ENCODE measurements at places on chromosomes 7 and 10. TPM values are rescaled to one million over a fixed set of nuclear protein-coding genes. Genes with fewer than 3 reads are reported as not detected.

- DNase-seq: no peak
These were observed 308.8 kb upstream of the ZNF32 start for GRCh38 chr10:43957267-43958070.

DNA sequence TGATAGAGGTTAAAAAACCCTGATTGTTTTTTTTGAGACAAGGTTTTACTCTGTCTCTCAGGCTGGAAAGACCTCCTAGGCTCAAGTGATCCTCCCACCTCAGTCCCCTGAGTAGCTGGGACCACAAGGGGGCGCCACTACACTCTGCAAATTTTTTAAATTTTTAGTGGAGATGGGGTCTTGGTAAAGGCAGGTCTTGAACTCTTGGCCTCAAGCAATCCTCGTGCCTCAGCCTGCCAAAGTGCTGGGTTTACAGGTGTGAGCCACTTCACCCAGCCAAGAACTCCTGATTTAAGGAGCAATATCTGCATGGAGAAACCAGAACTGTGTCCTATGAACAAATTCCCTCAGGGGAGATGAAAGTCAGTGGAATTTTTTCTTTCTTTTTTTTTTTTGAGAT is 7.3 kb upstream of the KLHDC10 start:
- DNase-seq: peak; percentile 69

- DNase-seq: no peak
These were observed 18.8 kb downstream of the TMEM196 start for GRCh38 chr7:19754521-19755116.

GRCh38 chr7:112206991-112207592 is 597 bp downstream of the ZNF277 start:
- DNase-seq: no peak

DNA sequence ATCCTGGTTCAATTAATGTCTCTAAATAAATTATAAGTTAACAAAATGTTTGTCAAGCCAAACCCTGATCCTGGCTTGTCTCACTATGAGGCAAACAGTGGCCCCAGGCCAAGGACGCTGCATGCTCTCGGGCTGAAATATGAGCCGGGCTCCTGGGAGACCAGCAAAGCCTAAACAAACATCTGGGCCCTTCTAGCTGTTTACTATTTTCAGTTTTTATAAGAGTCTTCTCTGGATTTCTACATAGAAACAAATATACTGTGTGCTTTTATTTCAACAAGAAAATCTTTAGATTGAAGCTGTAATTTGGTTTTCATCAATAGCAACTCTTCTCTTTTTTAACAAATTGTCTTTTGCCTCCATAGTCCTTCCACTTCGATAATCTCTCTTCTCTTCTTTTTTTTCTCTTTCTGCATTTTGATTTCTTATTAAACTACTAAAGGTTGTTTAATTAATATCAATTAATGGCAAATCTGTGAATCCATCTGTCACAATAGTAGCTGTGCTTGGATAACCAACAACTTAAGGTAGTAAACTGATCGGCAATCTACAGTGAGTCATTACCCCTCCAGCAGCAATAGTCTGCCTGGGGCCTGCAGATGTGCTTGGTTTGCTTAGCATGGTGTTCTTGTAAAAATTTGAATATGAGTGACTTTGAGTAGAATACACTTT is 83.3 kb upstream of the DNAJC1 start:
- DNase-seq: peak; percentile 85

DNA sequence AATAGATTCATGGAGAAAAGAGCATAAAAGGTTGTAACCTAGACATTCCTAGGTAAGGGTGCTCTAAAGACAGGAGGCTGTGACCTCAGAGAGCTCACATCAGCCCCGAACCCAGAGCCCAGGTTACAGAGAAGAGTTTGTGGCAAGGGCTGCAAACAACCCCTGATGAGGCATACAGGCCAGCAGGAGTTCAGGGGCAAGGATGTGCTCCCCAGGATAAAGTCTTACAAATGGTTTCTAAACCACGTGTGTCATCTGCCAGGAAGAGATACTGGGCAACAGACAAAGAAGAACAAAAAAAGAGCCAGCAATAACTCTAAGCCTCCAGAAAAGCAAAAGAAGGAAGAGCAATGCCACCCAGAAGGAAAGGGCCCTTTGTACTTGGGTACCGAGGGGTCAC is 27.7 kb downstream of the NCAPG2 start:
- no peak for DNase-seq

DNA sequence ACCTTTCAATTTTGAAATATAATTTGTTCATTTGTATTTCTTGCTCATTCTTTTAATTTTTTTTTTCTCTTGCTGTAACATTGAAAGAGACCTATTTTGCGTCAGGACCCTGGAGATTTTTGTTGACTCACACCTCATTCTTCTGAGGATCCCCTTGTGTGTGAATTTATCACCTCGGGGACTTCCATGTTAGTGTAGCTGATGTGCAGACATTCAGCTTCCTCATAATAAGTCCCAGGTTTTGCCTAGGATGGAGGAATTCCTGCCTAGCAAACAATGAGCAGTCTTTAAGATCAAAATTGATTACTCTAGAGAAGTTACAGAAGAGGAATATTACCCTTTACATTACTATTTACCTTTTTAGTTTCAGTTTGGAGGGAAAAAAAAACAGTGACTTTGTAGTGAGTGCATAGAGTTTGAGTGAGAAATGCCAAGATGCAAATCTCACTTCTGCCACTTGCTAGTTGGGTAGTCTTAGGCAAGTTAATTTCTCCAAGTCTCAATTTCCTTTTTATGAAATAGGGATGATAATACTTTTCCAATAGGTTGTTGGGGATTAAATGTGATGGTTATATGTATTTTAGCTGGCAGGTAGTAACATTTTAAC is 14.3 kb downstream of the TES start:
- DNase-seq: no peak

DNA sequence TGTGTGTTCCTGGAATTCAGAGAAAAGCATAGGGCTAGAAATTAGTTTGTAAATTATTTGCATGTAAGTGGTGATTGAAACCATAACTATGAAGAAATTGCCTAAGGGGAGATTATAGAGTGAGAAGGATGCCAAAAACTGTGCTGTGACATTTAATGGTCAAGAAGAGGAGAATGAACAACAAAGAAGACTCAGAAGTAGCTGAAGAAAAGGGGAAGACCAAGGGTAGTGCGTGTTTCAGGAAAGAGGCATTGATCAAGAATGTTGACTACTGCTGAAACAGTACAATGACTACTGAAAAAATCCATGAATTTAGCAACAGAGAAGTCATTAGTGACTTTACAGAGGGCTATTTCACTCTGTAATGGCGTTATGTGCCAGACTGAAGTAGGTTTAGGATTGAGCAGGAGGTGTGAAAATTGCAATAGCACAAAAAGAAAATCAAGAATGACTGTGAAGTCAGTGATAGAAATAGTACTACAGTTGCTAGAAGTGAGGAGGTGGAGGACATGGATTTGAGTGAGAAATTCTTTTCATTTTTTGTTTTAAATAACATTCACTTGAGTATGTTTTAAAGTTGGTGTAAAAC is 28.9 kb upstream of the SAMD9L start:
- DNase-seq: no peak

DNA sequence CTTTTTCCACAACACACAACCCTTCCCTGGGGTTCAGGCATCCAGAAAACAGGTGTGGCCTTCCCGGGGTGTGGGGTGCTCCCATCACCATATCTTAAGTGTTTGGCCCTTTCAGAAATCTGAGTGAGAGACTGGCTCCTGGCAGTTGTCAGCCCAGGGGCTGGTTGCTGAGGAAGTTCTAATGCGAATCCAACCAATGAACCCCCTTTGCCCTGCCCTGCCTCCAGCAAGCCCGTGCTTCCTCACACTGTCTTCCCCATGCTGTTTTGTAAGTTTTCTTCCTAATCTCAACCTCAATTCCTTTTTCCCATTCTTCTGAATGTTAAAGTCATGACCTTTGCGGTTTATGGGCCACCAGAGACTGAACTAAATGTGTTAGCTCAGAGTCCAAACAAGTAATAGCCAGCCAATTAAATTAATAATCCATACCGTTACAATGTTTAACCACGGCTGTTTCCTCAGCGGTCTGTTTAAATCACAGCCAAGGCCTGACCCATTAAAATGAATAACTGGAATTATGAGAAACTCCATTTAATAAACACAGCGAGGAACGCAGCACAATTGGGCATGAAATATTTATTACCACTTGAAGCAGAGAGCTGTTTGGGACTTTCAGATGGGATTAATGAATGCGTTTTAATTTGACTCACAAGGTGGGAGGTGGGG is 90.9 kb upstream of the TCF7L2 start:
- no peak for DNase-seq

GRCh38 chr10:48926764-48927540 is 12.7 kb downstream of the LRRC18 start:
- DNase-seq: no peak

DNA sequence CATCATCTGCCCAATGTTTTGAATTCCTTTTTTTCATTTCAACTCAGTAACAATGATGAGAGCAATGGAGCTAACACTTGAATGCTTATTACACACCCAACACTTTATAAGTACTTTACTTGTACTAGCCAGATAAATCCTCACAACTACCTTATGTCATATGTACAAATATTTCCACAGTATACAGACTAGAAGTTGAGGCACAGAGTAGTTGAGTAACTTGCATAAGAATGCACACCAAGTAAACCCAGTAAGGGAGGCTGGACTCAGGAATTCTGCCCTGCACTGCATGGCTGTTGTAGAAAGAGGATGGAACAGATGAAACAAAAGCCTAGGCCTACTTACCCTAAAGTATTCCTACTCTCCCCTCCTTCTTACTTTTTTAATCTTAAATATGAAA is 15.8 kb downstream of the DPY19L1 start:
- DNase-seq: no peak

- DNase-seq: peak; percentile 75
These were observed 9.2 kb downstream of the BNIP3 start for GRCh38 chr10:131972474-131973071.

DNA sequence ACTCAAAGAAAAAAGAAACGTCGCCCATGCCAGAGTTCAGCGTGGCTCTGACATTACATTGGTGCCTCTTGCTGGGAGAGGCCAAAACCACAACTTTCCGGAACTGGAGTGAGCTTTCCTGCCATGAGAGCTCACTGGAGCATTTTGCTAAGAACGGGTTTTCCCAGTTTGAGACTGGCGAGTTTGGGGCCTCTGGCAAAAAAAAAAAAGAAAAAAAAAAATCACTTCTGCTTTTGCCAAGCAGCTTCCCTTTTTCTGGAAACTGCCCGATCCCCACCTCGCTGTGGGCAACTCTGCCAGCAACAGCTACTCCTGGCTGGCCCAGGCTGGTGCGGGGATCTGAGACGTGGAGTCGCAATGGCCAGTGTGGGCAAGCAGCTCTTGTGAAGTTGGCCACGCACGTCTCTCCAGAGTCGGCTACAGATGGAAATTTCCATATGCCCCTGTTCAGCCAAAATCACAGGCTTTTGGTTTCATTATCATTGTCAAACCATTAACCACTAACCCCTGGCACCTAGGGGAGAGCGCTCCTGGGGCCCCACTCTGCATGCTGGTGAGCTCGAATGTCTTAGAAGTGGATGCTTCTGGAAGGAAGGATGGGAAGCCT is 25.7 kb downstream of the PRKAG2 start:
- peak; percentile 76 for DNase-seq

GRCh38 chr7:27079234-27079975 is 16.4 kb downstream of the HOXA1 start:
- DNase-seq: no peak

GRCh38 chr7:44661233-44661632 is 54.8 kb downstream of the OGDH start:
- no peak for DNase-seq

- DNase-seq: no peak
These were observed 689.8 kb upstream of the NRP1 start for GRCh38 chr10:34024282-34024681.

- no peak for DNase-seq
These were observed 137.5 kb upstream of the LRRTM3 start for GRCh38 chr10:66788178-66788987.

DNA sequence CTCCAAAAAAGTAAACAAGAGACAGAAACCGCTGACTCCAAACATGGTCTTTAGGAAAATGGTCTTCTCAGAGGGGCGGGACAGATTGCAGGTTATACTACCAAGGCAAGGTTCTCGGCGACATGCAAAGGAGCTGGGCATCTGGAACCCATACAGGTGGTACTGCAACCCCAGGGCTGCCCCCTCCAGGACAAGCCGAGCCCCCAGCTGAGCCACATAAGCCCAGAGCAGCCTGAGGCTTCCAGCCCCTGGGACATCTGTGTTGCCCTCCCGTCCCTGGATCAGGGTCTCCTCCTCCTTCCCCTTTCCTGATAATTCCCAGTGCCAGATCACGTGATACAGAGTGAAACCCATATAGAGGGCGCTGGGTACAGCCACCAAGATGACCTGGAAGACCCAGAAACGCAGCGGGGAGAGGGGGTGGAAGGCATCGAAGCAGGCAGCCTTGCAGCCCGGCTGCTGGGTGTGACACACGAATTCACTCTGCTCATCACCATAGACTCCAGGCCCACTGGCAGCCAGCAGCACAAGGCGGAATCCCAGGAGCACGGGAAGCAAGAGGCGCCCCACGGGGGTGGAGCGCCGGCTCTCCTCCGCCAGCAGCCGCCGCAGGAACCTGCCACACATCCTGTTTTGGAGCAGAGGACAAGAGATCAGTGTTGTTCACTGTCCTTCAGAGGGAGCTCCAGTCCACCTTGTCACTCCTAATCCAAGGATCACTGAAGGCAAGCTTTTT is at the start of gene GJC3:
GJC3 (minus strand) TSS at position 627 of the 736 bp plus-strand sequence; CDS start at position 627, 0 bp downstream.
- DNase-seq: peak; percentile 86

GRCh38 chr10:6033954-6034353 is 28.2 kb downstream of the IL2RA start:
- DNase-seq: no peak

- DNase-seq: no peak
These were observed 98.6 kb upstream of the SVIL start for GRCh38 chr10:29733323-29733722.

GRCh38 chr10:89627830-89628229 is 17.2 kb downstream of the PANK1 start:
- DNase-seq: no peak

GRCh38 chr10:11443468-11444154 is 167.8 kb downstream of the USP6NL start:
- no peak for DNase-seq

Gene HTR5A
- total RNA-seq: not detected

Gene SKIDA1
- total RNA-seq: 3.3 TPM

Gene LRRC17
- 6.7 TPM for total RNA-seq

Gene BICC1
- total RNA-seq: 13.5 TPM

Gene PLAC9
- total RNA-seq: 63.9 TPM

Gene MYOZ1
- 19.5 TPM for total RNA-seq

Gene SPDYE16
- not detected for total RNA-seq

Gene KIF11
- total RNA-seq: 1.0 TPM

Gene NACAD
- total RNA-seq: 5.3 TPM

Gene ZNF736
- 7.7 TPM for total RNA-seq

Gene FAM241B
- 4.6 TPM for total RNA-seq

Gene PTPN20
- total RNA-seq: 14.6 TPM

Gene H2BK1
- not detected for total RNA-seq

Gene SPDYE2B
- not detected for total RNA-seq

Gene HELLS
- total RNA-seq: 2.4 TPM

Gene C10orf143
- 1.7 TPM for total RNA-seq

Gene PAX4
- not detected for total RNA-seq

Measured in right cardiac atrium (tissue), 5 donors.